Naive thymus-derived CD8-positive, alpha-beta T cell (primary cell): ENCODE measurements at places on chromosomes 13 and 19. TPM values are rescaled to one million over a fixed set of nuclear protein-coding genes. Genes with fewer than 3 reads are reported as not detected.

DNA sequence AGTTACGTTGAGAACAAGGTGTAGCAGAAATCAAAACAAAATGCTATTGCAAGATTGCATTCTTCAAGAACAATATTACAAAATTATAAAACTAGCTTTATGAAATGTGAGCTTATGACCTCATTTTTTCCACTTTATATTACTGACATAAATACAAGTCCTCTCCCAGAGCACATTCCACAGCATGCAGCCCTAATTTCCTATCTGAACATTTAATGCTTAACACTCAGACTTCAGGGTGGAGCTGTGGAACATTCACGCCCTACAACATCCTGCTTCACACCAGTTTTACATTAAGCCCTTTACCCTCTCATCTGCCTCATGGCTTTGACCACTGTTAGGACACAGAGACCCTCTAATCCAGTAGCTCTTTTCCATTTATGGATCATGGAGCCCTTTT lies 65.5 kb downstream of the EPSTI1 start:
- DNase-seq: no peak

Gene TPGS1
- total RNA-seq: 31.5 TPM

DNA sequence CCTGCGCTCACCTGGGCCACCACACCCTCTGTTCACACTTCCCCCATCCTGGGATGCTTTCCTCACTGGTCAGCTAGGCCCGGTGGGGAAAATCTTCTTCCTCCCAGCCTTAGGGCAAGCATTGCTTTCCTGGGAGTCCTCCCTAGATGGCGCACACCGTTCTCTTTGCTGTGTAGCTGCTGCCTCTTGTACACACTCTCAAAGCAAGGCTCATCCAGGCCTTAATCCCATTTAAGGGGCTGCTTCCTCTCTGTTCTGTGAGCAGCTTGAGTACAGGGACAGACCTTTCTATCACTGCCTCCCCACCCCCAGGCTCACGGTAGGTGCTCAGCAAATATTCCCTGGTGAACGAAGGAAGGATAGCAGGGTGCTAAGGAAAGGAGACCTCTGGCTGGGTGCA lies 11.1 kb downstream of the SLC7A10 start:
- no peak for DNase-seq

DNA sequence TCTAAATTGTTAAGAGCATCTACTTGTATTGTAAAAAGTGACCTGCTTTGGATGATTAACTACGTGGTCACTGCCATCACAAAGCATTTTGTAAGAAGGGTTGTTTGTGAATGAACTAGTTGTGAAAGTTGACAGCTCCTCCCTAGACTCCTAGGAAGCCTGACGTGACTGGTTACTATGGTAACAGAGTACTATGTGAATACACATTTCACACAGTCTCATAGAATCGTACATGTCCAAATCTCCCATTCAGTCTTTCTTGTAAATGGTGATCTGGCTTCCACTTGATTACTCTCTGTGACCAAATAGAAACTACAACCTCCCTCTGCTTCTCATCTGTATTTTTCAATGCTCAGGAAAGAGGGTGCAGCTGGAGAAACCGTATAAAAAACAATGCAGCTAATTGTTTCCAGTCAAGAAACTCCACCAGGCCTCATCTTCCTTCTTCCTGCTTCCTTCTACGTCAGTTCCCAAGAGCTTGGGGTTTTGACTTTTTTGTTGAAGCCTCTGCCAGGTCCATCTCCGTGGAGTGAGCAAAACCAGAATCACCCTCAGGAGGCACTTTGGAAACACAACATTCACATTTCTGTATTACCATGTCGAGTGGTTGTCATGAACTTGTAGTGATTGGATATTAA lies 83.4 kb downstream of the GPC6 start:
- no peak for DNase-seq

DNA sequence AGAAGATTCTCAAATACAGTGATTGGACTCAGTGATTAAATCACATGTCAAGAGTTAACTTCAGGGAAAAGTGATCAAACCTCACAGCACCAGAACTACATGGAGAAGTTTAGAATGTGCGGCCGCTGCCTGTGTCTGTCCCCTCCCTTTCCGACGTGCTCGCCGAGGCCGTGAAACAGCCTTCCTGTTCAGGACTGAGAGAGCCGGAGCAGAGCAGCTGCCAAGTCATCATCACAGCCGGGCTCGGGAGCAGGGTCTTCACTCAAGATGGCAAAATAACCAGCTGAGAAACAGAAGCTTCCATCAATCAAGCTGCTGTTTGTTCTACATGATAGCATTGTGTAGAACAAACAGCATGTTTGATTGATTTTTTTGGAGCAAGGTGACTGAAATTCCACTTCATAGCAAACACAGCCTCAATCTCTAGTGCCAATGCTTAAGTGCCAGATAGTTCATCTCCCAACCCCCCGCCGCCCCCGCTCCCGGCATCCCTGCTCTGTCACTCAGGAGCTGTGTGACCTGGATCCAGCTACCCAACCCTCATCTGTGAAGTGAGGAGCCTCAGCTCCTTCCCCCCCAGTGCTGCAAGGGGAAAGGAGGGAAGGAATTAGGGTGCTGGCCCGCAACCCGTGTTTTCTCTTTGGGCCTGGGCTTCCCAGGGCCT lies 70.6 kb downstream of the HSPH1 start:
- DNase-seq: no peak

DNA sequence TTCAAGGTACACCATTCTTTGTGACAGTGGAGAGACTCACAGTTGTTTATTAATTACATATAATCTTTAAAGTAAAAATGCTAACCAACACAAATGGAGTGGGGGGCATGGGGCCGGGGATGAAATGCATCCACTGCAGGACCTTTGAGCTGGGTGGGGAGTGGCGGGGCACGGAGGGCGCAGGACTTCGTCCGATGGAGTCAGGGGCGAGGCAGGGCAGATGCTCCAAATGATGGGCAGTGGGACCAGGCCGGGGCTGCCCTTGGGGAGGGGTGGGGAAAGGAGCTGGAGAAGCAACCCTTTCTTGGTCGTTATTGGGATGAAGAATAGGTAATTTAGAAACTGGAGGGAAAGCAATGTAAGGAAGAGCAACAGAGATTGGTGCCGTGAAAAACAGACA lies 220.0 kb downstream of the TEX29 start:
- no peak for DNase-seq

DNA sequence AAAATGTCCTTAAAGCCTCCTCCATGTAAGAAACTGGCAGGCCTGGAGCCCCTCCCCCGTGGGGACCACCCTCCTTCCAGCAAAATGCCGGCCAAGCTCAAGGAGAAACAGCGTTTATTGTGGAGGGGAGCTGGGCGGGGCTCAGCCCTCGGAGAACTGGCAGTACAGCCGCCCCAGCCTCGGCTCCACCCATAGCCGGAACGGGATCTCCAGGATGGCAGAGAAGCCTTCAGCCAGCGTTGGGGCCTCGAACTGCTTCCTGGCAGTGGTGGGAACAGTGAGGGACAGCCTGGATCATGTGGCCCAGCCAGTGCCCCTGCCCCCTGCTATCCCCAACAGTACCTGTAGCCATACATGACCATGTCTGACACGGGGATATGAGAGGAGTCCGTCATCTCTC lies 6.3 kb downstream of the PNKP start:
- no peak for DNase-seq

Gene PARP4
- 73.4 TPM for total RNA-seq

Gene CPB2
- not detected for total RNA-seq

GRCh38 chr13:83935566-83935965 lies 53.3 kb upstream of the SLITRK1 start:
- DNase-seq: no peak

Gene TEKTIP1
- 12.5 TPM for total RNA-seq

- DNase-seq: no peak
These were observed 1.0 kb upstream of the UBE2M start for GRCh38 chr19:58559275-58560006.

GRCh38 chr13:57925250-57925649 lies 293.7 kb downstream of the PCDH17 start:
- DNase-seq: no peak

GRCh38 chr19:2235381-2236063 lies 607 bp downstream of the PLEKHJ1 start:
- DNase-seq: no peak
